ENCODE measurements at places on chromosomes 7 and 10. TPM values are rescaled to one million over a fixed set of nuclear protein-coding genes. Genes with fewer than 3 reads are reported as not detected.

The ZEB1 gene
- 28.2 TPM for total RNA-seq

The SLC39A12 gene
- not detected for total RNA-seq

The CYP2E1 gene
- 3.7 TPM for total RNA-seq

The SERPINE1 gene
- total RNA-seq, result 24.4 TPM

The TM9SF3 gene
- total RNA-seq, result 165 TPM

The CPA2 gene
- total RNA-seq, result not detected

The GJD4 gene
- total RNA-seq, result not detected

The GPER1 gene
- 11.5 TPM for total RNA-seq

The FANK1 gene
- 7.9 TPM for total RNA-seq

The PWWP2B gene
- 36.6 TPM for total RNA-seq

The PIP gene
- total RNA-seq, result 2.2 TPM

The ZNF488 gene
- 1.5 TPM for total RNA-seq

The GDF10 gene
- 28.0 TPM for total RNA-seq

The CNNM1 gene
- 4.2 TPM for total RNA-seq

The IPMK gene
- 5.5 TPM for total RNA-seq

The NEUROD6 gene
- total RNA-seq, result not detected

The GIMAP7 gene
- total RNA-seq, result 6.9 TPM

The CDNF gene
- 15.8 TPM for total RNA-seq

The NPSR1 gene
- total RNA-seq, result not detected

The TLX1 gene
- 0.34 TPM for total RNA-seq

The PLAU gene
- total RNA-seq, result 7.1 TPM

The AGR3 gene
- 6.7 TPM for total RNA-seq

The IL6 gene
- total RNA-seq, result not detected

The CHAT gene
- total RNA-seq, result 0.40 TPM

The OR13A1 gene
- total RNA-seq, result not detected

The IFIT1 gene
- 7.6 TPM for total RNA-seq

The KCND2 gene
- total RNA-seq, result 3.0 TPM

The SORBS1 gene
- 189 TPM for total RNA-seq

The ANAPC16 gene
- 123 TPM for total RNA-seq

The SLC25A28 gene
- total RNA-seq, result 50.6 TPM

The FUOM gene
- total RNA-seq, result 8.7 TPM

The ICA1 gene
- 49.1 TPM for total RNA-seq

The CH25H gene
- total RNA-seq, result 1.1 TPM

The ADRA2A gene
- 0.41 TPM for total RNA-seq

The HPSE2 gene
- total RNA-seq, result 4.7 TPM

The LRMDA gene
- total RNA-seq, result 12.6 TPM

The HNRNPH3 gene
- total RNA-seq, result 47.5 TPM

The TMEM236 gene
- 0.14 TPM for total RNA-seq

The ATP6V0E2 gene
- total RNA-seq, result 95.3 TPM

The LAMB1 gene
- total RNA-seq, result 15.5 TPM

The TWNK gene
- 9.7 TPM for total RNA-seq

The BAIAP2L1 gene
- 41.6 TPM for total RNA-seq

The ZSWIM8 gene
- 80.6 TPM for total RNA-seq

The ASB10 gene
- not detected for total RNA-seq

The ACSM6 gene
- not detected for total RNA-seq

The SPDYE2 gene
- not detected for total RNA-seq

The GIMAP1 gene
- 4.2 TPM for total RNA-seq

The SLC26A5 gene
- total RNA-seq, result 1.5 TPM

The GTPBP10 gene
- 20.4 TPM for total RNA-seq

The ZPBP gene
- 13.6 TPM for total RNA-seq
